ENCODE measurements at places on chromosomes 2 and 18.

DNA sequence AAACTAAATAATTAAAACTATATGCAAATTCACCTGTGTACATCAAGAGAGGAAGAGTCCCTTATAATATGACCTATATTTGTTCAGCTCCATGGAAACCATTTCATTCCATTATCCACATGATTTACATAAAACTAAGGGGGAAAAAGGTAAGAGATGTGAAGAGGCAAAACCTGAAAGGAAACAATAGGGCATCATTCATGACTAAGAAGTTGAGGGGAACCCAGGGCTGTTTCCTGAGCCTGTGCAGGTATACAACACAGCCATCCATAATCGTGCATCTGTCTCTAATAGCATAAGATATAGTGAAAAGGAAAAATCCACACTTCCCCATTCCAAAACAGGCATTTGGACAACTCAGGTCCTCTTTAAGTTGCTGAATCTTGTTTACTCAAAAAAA is 151.3 kb downstream of the NR4A2 start:
- no peak for DNase-seq

DNA sequence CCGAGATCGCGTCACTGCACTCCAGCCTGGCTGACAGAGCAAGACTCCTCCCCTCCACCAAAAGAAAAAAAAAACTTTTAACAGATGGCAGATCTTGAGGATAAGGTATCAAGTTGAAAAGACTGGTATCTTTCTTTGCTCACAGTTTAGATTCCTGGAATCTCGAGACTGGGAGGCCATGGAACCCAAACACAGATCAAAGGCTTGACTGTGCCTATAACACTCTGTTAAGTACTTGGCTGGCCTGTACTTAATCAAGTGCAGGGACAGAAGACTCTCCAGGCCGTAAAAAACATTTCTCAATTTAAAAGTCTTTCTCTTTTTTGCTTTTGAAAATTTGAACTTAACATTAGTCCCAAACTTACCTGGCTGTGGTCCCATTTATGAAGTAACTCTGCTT is 107.1 kb upstream of the ZNF516 start:
- no peak for DNase-seq

- no peak for DNase-seq
Observed at GRCh38 chr2:48248251-48248933, 281.6 kb upstream of the STON1 start.

GRCh38 chr2:119434664-119435063 is 3.0 kb downstream of the TMEM37 start:
- no peak for DNase-seq

- DNase-seq = no peak
Observed at GRCh38 chr18:9434122-9434701, 41.1 kb upstream of the RALBP1 start.

DNA sequence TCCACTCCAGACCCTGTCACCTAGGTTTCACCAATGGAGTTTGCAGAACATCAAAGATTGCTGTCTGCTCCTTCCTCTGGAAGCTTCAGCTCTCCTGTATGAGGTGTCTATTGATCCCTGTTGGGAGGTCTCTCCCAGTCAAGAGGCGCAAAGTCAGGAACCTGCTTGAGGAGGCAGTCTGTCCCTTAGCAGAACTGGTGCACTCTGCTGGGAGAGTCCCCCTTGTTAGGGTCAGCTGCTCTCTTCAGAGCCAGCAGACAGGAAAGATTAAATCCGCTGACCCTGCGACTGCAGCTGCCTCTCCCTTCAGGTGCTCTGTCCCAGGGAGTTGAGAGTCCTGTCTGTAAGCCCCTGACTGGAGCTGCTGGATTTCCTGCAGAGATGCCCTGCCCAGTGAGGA is 195.7 kb downstream of the PPP1R1C start:
- DNase-seq = no peak

DNA sequence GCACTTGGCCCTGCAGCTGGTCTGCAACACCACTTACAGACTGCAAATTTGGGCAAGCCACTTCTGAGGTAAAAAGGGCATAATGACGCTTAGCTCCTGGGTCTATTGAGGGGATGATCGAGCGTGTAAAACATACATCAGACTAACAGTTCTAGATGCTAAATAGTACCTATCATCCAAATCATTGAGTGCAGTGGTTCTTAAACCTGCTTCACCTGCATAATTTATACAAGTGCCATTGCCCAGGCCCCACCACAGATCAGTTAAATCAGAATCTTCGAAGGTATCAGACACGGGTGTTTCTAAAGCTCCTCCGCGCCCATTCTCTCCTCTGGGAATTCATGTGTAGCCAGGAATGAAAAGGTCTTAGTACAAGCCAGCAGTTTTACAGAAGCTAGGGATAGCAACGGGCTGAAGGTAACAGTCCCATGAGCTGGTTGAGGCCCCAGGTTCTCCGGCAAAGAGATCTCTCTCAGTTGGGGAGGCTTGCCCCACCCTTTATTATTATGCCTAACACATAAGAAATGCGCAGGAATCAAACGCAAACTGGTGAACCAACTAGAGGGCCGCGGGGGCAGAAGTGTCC is 737 bp upstream of the RNF181 start:
- no peak for DNase-seq

DNA sequence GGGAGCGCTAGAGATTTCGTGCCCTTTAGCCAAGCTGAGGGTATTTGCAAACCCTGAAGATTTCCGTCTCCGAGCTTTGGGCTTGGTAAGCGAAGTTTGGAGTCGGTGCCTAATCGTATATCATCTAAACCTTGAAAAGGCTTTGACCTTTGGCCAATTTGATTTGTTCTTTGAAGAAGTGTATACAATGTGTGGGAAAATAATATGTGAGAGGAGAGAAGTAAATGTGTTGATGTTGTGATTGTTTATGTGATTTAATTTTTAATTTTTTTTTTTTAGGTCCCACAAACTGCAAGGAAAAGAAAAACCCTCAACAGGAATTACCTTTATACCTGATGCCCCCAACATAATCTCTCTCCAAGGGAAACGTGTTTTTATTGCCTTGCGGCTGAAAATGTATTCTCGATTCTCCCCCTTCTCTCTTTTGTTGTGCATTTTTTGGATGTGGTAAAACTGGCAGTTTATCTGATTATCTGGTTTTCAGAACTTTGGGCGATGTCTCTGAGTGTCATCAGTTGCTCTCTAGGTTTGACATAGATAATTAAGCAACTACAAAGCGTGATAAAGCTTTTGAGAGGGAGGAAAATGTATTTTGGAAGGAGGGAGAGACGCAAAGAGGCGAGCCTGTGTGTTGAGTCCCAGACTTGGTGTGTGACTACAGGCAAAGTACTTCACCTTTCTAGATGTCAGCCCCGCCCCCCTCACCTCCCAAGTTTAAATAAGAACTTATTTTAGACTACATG is 912 bp upstream of the FBXO11 start:
- no peak for DNase-seq

DNA sequence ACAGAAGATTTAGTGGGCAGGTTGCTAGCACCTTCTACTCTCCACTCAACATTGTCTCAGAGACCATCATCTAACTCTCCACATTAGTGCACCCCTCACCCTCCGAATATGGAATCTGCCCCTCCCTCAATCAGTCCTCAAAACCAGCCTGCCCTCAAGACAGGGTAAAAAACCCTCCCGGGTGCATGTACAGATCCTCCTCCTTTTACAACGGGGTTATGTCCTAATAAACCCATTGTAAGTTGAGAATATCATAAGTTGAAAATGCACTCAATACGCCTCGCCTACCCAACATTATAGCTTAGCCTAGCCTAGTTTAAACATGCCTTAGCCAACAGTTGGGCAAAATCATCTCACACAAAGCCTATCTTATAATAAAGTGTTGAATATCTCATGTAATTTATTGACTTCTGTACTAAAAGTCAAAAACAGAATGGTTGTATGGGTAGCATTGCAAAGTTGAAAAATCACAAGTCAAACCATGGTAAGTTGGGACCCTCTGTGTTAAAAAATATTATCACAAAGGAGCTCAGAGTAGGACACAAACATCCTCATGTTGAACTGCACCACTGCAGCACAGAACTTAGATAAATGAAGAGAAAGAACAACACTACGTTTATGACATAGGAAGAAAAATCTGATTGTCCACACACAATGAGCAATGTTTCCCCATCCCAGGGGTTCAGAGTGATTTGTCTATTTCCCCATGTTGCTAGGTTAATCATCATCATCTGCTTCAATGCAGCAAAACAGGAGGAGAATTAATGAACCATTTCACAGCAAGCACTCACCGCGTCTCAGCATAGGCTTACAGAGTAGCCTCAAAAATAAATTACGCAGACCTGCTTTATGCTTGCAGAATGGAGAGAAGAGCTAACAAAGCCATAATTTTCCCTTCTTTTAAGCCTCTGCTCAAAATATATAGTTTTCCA is 184.1 kb upstream of the ARL4C start:
- no peak for DNase-seq
